ENCODE measurements at places on chromosomes 4 and X.
A peak's percentile ranks its signal among the peaks of the same experiment; 100 is the strongest.

DNA sequence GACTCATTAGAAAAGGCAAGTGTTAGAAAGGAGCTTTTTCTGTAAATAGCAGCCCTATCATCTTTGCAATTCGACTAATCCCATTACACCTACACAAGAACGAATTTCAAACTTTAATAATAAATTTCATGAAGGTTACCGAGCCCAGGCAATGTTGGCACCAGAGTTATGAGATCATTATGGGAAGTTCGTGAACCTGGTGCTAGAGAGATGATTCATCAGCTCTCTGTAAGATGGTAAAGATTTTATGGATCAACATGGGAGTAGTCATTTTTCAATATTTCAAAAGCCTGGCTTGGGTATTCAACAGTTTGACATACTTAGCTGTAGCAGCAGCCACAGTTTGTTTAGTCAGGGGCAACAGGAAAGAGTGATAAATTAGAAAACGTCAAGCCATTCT is 35.8 kb downstream of the AMELX start:
- peak; percentile 21 for DNase-seq

DNA sequence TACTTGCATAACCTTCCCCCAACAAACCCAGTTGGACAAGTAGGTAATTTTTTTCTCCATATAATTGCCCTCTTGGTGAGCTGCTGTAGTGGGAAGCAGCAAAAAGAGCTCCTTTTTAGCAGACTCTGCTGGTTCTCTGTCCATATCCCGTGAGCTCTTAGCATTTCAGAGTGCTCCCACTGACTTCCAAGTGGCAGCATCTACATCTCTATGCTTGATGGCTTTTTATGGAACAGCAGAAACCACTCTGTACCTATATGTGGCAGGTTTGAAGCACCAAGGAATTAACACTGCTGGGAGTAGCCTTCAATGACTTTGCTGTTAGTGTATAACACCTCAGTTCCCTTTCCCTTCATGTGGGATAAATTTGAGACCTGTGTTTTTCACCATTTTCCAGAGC is 168.4 kb upstream of the NHS start:
- no peak for DNase-seq

GRCh38 chr4:91280551-91281290 is 1023.0 kb upstream of the GRID2 start:
- DNase-seq: no peak

DNA sequence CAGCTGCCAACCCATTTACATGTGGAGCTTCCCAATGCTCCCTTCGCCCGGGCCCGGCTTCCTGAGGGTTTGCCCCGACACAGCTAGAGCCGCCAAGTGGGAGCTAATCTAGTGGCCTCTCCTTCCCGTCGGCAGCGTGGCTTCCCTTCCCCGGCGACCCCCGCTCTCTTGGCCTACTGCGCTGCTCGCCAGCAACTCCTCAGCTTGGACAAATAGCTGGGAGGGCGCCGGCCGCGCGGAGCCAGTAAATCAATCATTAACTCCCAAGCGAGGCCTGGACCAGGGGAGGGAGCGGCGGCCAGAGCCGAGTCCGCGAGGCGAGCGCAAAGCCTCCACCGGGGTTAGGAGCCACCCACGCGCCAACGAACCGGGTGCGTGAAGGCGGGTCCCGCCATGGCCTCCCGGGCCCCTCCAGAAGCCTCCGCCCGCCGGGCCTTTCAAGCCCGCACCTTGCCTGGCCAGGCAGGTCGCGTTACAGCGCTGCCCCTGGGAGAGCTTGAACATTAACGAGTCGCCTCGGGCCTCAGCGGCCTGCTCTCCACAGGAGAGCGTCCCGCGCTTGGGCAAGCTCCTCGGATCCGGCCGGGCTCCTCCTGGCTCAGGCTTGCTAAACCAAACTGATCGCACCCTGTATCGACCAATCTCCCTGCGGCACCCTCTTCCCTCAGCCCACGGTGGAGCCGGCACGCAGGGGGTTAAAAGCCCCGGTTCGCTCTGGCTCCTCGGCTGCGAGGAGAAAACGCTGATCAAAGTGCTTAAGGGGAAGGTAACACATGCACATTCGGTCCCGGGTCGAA is 10.6 kb upstream of the BCOR start:
- no peak for DNase-seq

GRCh38 chr4:100557306-100557705 is 39.5 kb upstream of the EMCN start:
- DNase-seq: no peak

DNA sequence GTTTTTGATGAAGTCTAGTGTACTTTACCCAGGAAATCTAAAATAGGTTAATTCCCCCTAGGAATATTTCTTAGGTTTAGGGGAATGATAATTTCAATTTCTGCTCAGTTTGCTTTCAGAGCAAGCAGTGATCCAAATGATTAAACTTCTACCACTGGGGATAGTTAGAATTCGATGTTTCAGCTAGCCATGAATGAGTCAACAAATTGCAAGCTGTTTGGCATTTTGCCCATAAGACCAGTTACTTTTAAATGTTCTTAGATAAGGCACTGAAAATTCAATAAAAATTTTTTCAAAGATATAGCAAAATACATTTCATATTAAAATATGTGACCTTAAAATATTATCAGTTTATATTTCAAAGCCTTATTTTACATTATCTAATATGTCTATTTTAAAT is 993.6 kb downstream of the ARAP2 start:
- no peak for DNase-seq

GRCh38 chrX:136203438-136203837 is 47.8 kb downstream of the MAP7D3 start:
- no peak for DNase-seq

DNA sequence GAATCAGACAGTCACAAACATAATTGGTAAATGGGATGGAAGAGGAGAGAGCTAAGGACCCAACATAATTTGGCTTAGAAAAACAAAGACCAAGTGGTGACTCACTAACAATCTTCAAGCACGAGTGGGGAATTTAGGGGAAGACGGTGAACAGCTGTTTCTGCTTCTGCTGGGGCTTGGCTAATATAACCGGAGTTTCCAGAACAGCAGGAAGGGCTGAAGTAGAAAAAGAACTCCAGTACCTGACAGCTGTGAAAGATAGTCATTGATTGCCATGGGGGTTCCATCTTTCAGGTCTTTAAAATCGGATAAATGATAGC is 290.9 kb upstream of the LDB2 start:
- no peak for DNase-seq

- DNase-seq: no peak
Measured at GRCh38 chr4:99473131-99473530, 37.7 kb upstream of the C4orf17 start.

DNA sequence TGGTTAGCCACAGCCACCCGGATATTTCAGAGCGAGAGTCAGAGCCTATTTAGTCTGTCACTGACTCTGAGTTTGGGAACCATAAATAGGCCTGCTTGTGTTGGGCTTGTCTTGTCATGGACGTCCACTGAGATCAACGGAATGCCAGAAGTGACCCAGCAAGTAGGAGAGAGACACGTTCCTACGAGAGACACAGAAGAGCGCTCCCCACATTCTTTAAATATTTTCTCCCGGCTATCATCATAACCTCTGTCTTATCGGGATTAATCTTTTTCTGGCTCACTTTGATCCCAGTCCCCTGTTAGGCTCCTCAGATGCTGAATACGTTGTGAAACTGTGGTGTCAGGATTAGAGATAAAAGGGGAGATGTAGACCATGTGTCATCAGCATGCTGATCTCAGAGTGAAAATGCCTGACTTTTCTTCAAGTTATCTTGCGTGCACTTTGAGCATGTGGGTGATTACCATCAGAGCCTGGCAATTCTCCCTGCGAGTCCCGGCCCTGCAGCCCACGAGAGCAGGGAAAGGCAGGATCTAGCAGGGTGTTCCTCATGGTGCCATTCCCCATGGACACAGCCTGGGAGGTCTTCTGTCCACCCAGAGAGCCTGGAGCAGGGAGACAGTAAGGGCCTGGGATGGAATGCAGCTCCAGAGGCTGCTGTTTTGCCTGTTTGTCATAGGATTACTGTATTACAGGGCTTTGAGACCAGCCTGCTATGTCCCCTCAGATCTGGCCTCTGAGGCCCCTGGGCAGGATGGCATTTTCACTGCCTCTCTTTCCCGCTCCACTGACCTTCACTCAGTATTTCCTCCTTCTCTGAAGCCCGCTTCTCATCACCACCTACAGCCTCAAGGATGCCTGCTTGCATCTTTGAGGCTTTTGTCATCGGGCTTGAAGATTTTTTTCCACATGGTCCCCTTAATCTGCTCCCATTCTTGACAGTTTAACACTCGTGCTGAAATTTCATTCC is 2.8 kb upstream of the TENM3 start:
- no peak for DNase-seq

GRCh38 chrX:85052636-85053343 is 49.1 kb downstream of the APOOL start:
- peak; percentile 2 for DNase-seq

DNA sequence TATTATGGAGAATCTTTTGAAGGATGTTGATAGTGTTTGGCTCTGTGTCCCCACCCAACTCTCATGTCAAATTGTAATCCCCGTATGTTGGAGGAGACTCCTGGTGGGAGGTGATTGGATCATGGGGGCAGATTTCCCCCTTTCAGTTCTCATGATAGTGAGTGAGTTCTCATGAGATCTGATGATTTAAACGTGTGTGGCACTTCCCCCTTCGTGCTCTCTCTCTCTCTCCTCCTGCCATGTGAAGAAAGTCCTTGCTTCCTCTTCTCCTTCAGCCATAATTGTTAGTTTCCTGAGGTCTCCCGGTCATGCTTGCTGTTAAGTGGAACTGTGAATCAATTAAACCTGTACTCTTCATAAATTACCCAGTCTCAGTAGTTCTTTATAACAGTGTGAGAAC is 166.1 kb upstream of the NUDT6 start:
- DNase-seq: no peak

- no peak for DNase-seq
Measured at GRCh38 chr4:54958236-54958635, 167.2 kb downstream of the KDR start.

DNA sequence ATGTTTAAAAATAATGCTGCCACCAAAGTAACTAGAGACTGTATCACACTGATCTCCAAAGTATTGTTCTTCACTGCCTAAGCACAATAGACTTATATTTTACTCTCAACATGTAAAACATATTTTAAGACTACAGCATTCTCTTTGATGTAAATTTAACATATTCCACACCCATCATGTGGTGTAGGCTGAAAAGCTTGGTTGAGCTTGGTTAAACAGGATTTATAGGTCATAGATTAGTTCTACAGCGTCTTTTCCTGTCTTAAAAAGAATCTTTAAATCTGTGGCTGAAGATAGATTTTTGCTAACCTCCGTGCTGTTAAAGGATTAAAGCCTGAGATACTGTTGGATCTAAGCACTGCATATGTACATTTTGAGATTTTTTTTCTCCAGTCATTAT is 379.9 kb downstream of the SH2D1A start:
- DNase-seq: no peak

GRCh38 chrX:151938172-151938571 is 25.5 kb downstream of the MAGEA4 start:
- no peak for DNase-seq

- DNase-seq: no peak
Measured at GRCh38 chrX:9728261-9728660, 37.4 kb downstream of the GPR143 start.

GRCh38 chrX:105190252-105190853 is 30.1 kb downstream of the TEX13A start:
- no peak for DNase-seq

DNA sequence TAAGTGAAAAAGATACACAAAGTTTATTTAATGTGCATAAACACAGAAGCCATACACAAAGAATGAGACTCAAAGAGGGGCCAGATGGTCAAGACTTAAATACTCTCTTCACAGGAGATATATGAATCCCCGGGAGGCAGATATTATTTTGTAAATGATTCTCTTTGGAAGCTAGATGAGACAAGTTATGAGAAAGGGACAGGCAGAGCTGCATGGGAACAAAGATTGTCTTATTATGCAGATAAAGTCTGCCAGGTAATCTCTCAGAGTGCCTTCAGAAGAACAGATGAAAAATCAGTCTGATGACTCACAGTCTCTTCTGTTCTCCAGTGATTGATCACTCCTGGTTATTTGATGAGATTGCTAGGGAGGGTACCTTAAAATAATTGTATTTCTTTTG is 89.0 kb downstream of the NAF1 start:
- DNase-seq: no peak

GRCh38 chr4:124946696-124947095 is 234.2 kb upstream of the ANKRD50 start:
- DNase-seq: no peak

DNA sequence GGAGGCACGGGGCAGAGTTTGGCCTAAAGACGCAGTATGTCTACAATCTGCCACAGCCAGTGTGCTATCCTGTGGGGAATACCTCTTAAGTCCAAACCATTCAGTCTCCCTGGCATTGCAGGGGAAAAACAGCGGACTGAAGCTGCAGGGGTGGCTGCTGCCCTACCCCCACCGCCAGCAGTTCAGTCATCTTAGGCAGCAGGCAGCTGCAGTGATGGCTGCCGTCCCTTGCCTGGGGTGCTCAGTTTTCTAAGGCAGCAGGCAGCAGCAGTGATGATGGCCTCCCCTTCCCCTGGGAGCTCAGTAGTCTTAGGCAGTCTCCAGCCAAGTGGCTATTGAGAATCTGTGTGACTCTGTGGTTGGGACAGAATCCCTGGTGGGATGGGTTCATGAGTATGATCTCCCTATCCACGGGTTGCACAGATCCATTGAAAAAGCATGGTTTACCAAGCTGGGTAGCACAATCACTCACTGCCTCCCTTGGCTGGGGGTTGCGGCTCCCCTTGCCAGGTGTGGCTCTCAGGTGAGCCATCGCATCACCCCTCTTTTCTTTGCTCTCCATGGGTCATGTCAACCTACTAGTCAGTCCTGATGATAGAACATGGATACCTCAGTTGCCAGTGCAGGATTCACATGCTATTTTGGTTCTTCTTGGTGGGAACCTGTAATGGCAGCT is 48.9 kb upstream of the GRID2 start:
- no peak for DNase-seq

DNA sequence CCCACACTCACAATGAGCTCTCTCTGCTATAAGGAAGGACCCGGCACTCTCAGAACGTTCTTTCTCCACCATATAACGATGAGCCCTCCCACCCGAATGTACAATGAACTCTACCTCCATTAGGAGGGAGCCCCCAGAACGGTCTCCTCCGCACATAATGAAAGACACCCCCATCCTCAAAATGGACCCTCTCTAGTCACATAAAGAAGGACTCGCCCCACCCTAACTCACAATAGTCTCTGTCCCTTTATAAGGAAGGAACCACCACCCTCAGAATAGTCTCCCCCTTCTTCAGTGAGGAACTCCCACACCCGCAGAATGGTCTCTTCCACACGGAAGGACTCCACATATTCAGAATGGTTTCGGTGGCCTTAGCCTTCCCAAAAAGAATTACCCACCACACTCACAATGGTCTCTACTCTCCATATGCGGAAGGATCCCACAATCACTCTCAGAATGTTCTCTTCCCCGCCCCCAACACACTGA is 477 bp downstream of the SLC35A2 start:
- DNase-seq: no peak

DNA sequence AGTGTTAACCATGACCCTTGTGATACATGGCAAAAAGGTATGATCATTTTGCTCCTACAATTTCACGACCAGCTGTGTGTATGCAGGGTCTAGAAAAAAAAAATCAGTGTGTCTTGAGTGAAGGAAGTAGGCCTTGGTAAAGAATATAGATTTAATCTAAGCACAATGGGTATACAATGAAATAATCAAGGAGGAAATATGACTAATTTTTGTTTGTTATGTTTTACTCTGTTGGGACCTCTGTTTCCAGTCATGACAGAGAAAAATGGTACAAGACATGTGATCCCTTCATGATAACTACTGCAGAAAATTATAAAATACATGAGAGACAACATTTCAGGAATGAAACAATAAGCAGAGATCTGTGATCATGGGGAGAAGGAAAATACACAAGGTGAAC is 835.5 kb downstream of the PDHA2 start:
- DNase-seq: no peak
